Spinal cord (tissue), 10 donors: ENCODE measurements at places on chromosomes 3 and 15. TPM values are rescaled to one million over a fixed set of nuclear protein-coding genes. Genes with fewer than 3 reads are reported as not detected.

GRCh38 chr3:62955126-62955525 lies 79.9 kb upstream of the CADPS start:
- no peak for DNase-seq

DNA sequence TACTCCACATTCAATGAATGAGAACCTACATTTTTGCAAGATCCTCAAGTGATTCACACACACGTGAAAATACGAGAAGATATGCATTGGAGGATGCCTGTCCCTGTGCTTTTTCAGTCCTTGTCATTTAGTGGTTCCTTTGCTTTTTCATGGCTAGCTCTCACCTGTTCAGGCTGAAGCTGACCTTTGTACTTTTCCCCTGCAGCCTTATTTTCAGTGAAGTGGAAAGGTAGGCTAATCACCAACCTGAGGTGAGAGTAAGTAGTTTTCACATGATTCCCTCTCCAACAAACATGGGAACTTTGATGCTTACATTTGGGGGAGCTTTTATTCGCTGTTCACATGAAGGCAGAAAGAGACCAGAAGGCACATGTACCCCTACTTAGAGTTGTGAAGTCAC lies 8.3 kb downstream of the ITPR1 start:
- DNase-seq = no peak

- DNase-seq = no peak
Observed at GRCh38 chr3:171632766-171633165, 172.6 kb upstream of the TNIK start.

DNA sequence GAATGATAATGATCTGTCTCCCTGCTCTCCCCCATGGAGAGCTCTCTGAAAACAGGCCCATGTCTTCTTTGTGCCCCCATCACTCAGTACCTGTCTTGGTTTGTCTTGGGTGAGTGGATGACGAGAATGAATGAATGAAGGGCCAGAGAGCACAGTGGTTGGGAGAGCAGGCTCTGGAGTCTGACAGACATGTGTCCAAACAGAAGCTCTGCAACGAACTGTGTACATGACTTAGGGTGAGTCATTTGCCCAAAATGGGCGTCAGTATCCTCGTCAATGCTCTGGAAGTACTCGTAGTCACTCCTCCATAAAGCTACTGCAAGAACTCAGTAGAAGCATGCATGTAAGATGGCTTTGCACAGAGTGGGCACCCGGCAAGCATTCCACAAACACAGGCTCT lies 170.2 kb upstream of the TLE3 start:
- no peak for DNase-seq

GRCh38 chr3:51538115-51538458 lies 432 bp upstream of the RAD54L2 start:
- no peak for DNase-seq

GRCh38 chr3:147851062-147851461 lies 441.9 kb downstream of the ZIC1 start:
- no peak for DNase-seq

GRCh38 chr3:124773351-124774326 lies 43.4 kb downstream of the UMPS start:
- DNase-seq = no peak

DNA sequence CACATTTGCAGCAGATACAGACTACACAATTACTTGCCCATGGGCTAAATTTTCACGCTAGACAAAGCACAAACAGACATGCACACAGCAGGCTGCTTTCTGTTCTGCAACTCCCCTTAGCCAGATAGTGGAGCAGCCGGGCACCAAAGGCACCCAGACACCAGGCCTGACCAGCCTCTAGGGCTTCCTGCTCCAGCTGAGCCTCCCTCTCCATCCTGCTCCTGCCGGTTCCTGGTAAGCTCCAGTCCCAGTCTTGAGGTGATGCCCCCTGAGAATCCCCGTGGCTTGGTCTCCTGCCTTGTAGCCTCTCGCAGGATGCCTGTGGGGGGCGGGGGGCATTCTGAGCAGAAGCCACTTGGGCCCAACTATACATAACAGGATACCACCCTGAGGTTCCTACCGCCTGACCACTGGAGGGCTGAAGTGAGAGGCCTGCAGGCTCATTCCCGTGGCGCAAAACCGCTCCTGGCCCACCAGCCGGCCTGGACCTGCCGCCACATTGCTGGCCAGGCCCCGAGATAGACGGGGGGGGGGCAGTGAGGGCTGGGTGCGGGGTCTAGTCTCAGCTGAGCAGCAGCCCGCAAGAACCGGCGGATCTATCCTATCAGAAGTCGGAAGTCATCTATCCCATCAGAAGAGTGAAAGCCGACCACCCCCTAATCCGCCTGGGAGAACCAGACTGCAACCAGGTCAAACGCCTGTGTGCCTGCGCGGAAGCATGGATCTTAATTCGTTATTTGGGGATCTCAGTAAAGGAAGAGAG lies 3.9 kb downstream of the FOXL2 start:
- no peak for DNase-seq

DNA sequence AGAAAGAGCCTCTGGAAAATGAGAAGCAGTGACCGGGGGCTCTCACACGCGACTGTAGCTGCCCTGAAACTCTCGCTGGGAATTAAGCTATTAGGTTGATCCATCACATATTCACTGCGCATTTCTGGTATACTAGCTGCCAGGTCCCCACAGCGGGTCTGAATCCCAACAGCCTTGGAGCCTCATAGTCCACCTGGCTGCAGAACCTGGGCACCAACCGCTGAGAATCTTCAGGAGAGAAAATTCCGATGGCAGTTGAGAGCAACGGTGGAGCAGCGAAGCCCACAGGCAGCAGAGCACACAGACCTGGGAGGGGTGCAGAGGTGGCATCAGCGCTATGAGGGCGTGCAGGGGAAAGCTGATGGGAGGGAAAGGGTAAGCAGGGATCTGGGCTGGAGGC lies 75.1 kb downstream of the FAM174B start:
- no peak for DNase-seq

SCG3 gene
- 25.4 TPM for total RNA-seq

VIPR1 gene
- total RNA-seq = 1.4 TPM
